ENCODE measurements at places on chromosomes 1 and 21. TPM values are rescaled to one million over a fixed set of nuclear protein-coding genes. Genes with fewer than 3 reads are reported as not detected.

The ATP6V1G3 gene
- not detected for total RNA-seq

The OR6N1 gene
- total RNA-seq = 0.84 TPM

The VCAM1 gene
- total RNA-seq = 474 TPM

The RPRD2 gene
- total RNA-seq = 32.8 TPM

The TRAPPC3 gene
- total RNA-seq = 98.1 TPM

The SPRR1B gene
- not detected for total RNA-seq

The CFHR4 gene
- total RNA-seq = not detected

The ATP1A2 gene
- total RNA-seq = 0.51 TPM

The IL20 gene
- total RNA-seq = not detected

The CADM3 gene
- total RNA-seq = 5.9 TPM

DNA sequence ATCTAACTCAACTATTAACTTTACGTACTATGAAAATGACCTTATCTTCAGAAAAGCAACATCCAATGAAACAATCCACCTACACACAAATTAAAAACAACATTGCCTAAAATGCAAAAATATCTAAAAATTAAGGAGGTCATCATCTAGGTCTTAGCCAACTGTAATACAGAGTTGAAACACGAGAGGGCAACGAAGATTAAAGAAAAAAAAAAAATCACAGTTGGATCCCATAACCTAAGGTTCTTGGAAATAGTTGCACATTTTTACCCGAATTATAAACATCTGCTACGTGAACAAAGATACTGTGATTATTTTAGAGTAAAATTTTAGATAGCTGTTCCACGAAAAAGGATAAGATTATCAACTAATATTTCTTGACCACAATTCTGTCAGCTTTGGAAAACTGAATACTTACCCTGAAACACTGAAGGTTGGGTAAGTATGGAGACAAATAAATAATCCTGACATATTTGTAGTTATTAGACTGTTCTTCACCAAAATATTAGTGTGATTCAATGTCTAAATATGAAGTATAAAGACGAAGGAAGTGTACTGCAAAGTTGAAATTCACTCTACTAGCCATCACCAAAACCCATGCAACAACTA is 88.0 kb upstream of the AK4 start:
- no peak for DNase-seq

DNA sequence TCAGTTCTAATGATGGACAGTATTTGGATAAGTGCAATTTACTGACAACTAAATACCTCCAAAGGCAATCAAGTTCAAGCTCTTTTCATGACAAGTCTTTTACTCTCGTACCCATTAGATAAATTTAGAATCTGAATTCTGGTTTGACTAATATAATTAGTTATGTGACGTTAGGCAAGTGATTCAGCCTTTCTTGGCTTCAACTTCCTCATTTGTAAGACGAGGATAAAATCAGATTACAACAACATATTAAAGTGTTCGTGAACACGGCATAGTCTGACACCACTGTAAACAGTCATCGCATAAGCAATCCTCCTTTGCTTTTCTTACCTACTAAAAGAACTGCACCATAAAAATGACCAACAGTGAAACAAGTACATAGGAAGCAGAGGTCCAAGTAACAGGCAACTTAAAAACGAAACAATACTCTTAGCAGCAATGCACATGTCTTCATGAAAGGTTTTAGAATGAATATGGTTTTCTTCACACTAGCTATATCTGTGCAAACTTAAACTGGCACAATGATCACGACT is 25.7 kb downstream of the COA6 start:
- no peak for DNase-seq

DNA sequence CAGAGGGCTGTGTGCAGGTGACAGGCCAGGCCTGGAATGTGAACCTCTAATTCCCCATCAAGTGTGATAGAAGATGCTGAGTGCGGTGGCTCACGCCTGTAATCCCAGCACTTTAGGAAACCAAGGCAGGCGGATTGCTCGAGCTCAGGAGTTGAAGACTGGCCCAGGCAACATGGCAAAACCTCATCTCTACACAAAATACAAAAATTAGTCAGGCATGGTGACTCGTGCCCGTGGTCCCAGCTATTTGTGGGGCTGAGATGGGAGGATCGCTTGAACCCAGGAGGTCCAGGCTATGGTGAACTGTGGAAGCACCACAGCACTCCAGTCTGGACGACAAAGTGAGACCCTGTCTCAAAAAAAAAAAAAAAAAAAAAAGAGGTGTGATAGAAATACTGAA is 40.1 kb upstream of the PUM1 start:
- DNase-seq = no peak

DNA sequence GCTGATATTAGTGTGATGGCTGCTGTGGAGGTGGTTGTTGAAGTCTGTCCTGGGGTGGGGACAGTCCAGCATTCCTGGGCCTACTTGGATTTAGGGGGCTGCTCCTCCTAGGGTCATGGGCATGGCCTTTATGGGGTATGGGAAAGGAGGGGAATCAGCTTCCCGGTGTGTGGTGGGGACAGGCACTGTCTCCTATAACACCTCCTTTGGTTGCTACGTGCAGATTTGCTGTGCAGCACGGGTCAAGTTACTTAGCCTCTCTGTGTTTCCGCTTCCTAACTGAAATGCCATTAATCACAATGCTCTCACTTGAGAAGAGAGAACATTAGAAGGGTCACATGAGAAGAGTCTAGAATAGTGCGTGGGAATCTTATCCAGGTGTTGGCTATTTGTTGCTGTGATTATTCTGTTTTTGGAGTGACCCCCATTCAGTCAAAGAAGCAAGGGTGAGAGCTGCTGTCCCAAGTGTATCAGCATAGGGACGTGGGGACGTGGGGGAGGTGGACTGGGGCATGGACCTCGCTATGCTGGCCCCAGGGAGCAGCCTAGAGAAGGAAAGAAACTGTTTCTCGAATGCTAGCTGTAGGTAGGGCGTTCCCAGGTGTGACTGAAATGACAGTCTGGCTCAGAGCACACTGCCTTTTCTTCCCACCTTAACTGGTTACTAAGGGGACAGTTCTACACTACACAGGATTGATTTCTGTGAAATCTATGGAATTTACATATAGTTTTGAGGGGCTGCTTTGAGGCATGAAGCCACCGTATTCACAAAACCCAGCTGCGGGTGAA is 19.9 kb downstream of the SOX13 start:
- no peak for DNase-seq

DNA sequence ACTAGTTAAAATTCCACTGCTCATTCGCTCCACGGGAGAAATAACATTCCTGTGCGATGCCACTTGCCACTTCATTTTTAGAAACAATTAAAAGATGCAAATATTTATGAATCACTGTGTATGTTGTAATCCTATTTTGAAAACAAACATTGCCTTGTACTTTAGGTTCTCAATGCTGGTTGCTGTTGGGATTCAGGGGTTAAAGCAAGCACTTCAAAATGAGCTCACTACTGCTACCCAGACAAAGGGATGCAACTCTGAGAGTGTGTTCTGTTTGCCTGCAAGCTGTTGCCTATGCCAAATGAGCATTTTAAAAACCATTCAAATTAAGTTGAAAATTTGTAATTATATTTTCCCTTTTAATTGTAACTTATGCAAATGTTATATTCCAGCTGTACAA is 87.5 kb downstream of the RWDD3 start:
- no peak for DNase-seq

DNA sequence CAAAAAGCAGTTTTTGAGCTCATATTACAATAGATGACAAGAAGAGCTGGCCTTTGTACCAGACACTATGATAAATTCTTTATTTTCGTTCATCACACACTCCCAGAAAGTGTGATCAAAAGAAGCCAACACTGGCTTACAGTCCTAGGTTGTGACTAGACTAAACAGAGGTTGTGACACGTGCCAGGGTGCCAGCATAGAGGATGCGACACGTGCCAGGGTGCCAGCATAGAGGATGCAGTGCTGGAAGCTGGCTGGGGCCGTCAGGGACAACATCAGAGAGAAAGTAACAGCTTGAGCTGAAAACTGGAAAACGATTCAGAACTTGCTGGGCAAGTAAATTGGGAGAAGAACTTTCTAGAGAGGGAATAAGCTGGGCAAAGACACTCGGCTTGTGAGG is 2.2 kb downstream of the MTARC1 start:
- no peak for DNase-seq

- DNase-seq = no peak
Observed at GRCh38 chr1:89802051-89802450, 18.8 kb upstream of the LRRC8D start.

GRCh38 chr1:37722181-37723071 is 30.1 kb downstream of the CDCA8 start:
- DNase-seq = no peak

DNA sequence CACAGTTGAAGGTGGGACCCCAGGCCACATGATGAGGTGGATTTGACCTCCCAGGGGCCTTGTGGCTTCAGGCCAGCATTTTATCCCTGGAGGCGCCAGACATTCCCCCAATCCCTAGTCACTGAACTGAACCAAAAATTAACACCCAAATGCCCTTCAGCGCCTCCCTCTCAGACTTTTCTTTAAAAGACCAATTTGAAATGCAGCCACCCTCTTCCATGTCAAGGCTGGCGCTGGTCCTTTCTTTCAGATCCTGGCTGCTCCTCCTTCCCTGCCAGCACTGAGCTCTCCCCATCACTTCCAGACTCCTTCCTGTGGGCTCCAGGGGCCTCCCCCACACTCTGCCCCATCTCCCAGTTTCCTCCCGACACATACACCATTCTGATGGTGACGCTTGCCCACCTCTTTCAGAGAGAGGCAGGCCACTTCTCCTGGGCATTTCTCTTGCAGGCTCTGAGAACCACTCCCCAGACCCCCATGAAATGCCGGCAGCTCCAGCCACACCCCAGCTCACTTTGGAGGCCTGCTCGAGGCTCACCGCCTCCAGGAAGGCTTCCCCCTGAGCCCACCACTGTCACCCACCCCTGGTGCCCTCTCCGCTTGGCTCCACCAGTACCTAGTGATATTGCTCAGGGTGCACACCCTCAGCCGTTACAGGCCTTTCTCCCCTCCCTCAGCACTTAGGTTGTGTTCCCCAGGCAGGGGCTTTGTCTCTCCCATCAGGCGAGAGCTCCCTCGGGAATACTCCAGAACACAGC is 27.0 kb downstream of the NAV1 start:
- DNase-seq = peak; percentile 33

- no peak for DNase-seq
Observed at GRCh38 chr1:218743861-218744505, 398.8 kb downstream of the TGFB2 start.

- DNase-seq = peak; percentile 43
Observed at GRCh38 chr21:36483095-36483494, 3.2 kb upstream of the CLDN14 start.

GRCh38 chr1:27598295-27598687 is 5.7 kb downstream of the AHDC1 start:
- DNase-seq = no peak

DNA sequence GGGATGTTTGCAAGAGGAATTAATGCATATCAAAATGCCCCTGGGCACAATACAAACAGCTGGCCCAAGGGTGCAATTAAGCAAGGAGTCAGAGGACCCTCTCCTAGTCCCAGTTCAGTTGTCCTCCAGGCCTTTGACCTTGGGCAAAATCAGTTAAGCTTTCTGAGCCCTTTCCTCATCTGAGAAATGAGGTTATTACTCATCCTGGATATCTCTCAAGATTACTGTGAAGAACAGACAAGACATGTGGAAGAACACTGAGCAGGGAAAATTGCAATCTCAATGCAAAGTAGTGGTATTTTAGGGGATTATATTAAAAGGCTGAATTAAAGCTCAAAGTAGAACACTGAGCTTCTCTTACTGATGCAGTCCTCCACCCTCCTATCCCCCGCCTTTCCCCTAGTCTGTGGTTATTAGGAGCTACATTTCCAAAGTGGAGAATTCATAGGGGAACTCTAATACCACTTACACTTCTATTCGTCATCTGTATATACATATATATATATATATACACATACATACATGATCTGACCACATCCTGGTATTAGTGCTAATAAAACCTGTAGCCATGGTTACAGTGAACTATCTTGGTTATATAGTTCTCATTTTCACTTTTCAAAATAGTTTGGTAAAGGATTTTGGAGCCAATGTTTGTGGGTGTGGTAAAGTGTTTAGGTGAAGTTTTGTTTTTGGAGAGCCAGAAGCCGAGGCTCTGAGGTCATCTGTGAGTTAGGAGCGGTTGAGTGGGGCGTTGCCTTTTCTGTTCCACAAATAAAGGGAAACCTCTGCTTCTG is 18.1 kb downstream of the KIAA0040 start:
- DNase-seq = no peak

DNA sequence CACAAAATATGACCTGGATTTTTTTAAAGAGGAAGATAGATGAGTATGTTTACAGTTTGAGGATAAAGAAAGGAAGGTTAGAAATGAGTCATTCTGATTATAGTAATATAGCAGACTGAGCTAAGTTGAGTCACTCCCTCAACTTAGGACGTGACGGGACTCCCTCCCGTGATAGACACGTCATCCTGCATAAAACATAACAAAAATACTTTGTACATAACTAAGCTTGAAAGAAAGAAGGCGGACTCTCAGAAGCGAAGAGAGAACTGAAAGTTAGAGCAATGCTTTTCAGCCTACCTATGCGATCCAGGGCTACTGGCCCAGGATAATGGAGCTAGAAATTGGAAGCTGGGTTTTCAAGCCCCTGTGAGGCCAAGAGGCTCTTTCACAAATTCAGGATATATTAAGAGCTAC is 53.0 kb upstream of the DESI2 start:
- DNase-seq = no peak

DNA sequence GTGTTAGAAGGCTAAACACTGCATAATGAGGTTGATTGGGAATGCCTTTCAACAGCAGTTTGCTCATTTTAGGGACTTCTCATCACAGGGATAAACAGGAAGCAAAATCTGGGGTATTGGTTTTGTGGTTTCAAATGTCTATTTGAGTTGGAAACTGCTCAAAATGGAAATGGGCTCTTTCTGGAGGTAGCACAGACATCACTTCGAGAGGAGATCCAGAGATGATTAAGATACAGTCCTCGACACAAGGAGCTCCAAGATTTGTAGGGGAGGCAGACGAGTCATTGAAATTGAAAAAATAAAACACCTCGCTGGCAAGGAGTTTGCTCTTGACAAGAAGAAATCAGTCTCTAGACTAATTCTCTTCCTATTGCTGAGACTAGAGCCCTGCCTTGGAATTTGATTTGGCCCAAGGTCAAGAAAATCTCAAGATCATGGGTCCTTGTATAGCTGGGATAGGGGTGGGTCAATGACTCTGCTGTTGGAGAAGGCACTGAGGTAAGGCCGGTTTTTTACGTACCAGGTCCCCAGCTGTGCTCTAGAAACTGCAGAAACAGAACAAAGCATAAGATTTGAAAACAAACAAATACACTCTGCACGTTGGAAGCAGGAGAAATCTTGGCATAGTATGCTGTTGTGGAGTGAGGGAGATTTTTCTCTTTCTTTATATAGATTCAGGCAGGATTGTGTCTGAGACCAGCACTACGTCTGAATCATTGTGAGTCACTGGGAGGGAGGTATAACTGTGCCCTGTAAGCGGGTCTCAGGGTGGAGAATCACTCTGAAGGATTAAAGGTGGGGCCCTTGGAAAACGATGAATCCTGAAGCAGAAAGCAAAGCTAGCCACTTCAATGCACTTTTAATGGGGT is 17.7 kb upstream of the KLHDC8A start:
- DNase-seq = no peak

All from spleen (tissue), 13 donors.